T1000 (cell line): ENCODE measurements at places on chromosomes 1 and 21.

GRCh38 chr21:40752125-40752524 is 94.8 kb downstream of the DSCAM start:
- no peak for DNase-seq

DNA sequence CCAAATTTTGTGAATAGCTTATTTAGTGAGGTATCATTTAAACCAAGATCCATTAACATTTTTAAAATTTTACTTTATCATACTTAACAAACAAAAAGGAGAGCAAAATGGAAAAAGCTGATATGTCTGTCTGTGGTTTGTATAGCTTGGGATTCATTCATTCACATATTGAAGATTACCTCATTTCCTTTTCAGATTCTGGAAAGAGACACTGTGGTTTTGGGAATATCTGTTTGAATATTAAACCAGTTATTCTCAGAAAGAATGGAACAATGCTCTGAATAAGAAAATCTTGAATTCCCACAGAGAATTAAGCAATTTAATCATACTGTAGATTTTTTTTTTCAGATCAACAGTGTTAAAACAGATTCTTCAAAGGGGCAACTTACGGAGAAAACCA is 93.8 kb upstream of the PRDX6 start:
- DNase-seq: no peak

DNA sequence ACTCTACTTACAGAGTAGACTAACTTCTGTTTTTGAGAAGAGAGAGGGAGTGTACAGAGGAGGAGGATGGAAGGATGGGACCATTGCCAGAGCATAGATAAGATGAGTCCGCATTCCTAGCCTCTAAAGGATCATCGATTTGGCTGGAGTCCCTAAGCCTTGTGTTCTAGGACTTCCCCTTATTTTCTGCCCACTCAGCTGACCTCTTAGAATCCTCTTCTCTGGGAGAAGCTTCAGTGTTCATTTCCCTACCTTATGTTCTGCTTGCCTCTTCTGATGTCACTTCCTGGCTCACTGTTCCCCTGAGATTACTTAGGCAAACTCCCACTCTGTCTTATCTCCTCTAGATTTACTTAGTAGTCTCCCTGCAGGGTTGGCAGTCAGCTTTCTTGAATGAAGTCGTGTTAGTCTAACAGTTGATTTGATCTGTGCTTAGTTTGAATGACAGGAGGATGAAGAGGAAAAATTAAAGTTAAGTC is 156.7 kb downstream of the SYT2 start:
- no peak for DNase-seq

DNA sequence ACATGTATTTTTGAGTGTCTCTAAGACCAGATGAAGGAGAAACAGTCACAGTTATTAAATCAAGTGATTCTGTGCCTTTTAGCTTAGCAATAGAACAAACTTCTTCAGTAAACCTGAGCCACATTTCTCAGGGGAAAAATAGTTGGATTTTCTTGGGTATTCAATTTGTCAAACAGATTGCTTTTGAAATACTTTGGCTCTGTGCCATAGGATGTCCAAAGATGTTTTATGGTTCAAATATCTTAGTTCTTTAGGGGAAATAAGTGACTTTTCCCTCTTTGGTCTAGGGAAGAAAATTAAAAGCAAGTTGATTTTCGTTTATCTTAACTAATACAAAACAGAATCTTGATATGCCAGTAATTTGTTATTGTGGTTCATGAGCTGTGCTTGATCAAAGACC is 125.9 kb downstream of the ATP5PO start:
- no peak for DNase-seq

- DNase-seq: no peak
Observed at GRCh38 chr1:68119445-68119844, 69.0 kb upstream of the DIRAS3 start.

- DNase-seq: no peak
Observed at GRCh38 chr21:23876925-23877558, 1730.2 kb downstream of the MRPL39 start.

DNA sequence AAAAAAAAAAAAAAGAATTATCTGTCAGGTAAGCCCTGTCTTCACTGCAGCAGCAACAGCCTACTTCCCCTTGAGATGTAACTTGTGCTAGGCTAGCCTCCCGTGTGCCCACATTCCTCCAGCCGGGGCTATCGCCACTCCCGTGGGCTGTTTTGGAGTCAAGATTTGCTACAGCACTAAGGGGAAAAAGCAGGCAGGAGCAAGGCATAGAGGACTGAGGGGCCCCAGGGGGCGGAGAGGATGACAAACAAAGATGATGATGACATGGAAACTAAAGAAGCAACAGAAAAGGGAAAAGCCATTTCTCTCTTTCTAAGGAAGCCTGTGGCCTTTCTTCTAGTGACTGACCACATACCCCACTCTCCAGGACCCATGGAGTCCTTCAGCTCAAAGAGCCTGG is 1.9 kb downstream of the TNFAIP8L2 start:
- DNase-seq: no peak

GRCh38 chr1:94852788-94853187 is 32.6 kb downstream of the SLC44A3 start:
- no peak for DNase-seq

DNA sequence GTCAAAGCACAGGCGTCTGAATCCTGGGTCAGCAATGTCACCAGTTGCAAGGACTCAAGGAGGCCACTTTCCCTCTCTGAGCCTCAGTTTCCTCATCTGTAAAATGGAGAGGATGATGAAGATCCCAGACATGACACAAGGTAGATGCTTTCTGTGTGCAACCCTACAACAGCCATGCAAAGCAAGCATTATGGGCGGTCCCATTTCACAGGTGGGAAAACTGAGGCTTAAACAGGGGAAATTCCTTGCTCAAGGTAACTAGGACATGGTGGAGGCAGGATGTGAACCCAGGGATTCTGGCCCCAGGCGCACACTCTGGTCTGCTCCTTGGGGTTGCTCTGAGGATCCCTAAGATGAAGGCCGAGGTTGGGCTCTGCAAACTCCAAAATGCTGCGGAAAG is 311.0 kb downstream of the PTPRU start:
- DNase-seq: no peak

DNA sequence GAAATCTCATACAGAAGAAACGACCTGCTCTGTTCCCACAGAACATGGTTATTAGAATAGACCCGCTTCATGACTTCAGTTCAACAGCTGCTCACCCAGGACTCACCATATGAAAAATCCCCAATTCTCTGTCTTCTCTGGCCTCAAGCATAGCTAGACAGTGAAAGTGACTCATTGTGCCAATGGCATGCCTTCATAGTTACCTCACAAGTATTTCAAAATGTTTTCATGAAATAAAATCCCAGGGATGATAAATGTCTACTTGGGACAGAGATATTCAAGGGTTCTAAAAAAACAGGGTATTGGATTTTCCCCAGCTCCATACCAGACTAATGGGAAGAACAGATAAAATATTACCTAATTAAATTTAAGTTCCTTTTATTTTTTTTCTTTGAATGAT is 82.3 kb downstream of the NOTCH2 start:
- DNase-seq: peak; percentile 41

DNA sequence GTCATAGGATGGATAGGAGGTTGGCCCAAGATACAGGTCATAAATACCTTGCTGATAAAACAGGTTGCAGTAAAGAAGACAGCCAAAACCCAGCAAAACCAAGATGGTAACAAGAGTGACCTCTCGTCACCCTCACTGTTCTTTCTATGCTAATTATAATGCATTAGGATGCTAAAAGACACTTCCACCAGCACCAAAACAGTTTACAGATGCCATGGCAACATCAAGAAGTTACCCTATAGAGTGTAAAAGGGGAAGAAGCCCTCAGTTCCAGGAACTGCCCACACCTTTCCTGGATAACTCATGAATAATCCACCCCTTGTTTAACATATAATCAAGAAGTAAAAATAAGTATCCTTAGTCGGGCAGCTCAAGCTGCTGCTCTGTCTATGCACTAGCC is 671.9 kb downstream of the PTPRC start:
- DNase-seq: no peak

- peak; percentile 83 for DNase-seq
Observed at GRCh38 chr21:45363921-45364467, 41.0 kb upstream of the COL18A1 start.

DNA sequence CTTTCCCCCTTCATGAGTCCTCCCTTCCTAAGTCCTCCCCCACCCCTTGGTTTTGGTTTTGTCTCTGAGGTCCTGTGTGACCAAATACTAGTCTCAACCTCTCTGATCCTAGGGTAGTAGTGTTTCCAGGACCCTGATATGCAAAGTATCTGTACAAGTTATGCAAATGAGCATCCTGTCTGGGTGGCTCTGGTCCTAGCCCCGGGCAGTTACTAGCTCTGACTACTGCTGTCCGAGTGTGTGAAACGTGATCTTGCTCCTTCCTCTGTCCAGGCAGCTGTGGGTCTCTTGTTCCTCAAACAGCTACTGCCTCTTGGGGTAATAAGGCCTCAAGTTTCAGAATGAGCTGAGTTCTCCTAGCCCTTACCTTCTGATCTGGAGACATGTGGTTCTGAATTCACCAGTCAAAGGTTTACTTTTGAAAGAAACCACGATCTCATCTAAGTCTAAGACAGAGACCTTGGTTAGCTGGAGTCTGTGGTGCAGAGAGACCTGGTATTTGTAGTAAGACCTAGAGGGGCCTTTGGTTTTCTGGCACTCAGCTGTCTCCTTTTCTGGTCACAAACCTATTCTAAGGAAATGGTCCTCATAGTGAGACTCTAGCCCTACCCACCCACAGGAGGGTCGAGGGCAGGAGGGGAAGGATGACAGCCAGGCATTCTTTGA is 31.0 kb upstream of the IL19 start:
- no peak for DNase-seq

DNA sequence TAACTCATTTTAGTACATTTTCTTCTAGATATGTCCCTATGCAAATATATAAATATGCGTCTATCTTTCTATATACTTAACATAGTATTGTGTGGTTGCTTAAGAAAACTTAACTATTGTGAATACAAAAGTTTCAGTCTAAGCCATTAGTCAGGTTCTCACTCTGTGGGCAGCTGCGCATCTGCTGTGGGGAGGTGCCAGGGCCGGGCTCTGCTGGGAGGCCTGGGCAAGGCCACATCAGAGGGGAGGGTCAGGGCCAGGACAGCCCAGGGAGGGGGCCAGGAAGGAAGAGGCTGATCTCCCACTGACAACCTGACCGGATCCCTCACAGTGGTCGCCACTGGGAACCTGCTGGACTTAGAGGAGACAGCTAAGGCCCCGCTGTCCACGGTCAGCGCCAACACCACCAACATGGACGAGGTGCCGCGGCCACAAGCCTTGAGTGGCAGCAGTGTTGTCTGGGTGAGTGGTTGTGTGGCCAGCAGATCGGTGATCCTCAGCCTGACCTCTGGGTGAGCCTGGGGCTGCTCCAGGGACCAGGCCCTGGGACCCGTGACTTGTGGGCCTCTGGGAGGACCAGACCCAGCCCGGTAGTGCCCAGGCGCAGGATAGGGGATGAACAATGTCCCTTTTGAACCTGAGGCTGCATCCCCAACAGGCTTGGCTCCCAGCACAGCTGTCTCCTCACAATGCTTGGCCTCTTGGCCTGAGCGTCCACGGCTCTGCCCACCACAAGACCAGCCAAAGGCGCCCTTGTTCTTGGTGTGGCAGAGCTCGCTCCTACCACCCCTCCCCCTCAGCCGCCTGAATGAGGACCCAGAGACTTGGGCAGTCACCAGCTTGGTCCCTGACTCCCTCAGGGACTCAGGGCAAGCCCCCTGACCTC is 20.2 kb downstream of the LDLRAP1 start:
- DNase-seq: no peak

- DNase-seq: no peak
Observed at GRCh38 chr1:185291159-185291558, 25.9 kb downstream of the IVNS1ABP start.

- DNase-seq: no peak
Observed at GRCh38 chr1:200890818-200891773, 3.6 kb upstream of the INAVA start.

- DNase-seq: no peak
Observed at GRCh38 chr1:228450200-228450599, 33.5 kb upstream of the TRIM17 start.

GRCh38 chr1:41447995-41448770 is 36.3 kb downstream of the EDN2 start:
- peak; percentile 28 for DNase-seq

DNA sequence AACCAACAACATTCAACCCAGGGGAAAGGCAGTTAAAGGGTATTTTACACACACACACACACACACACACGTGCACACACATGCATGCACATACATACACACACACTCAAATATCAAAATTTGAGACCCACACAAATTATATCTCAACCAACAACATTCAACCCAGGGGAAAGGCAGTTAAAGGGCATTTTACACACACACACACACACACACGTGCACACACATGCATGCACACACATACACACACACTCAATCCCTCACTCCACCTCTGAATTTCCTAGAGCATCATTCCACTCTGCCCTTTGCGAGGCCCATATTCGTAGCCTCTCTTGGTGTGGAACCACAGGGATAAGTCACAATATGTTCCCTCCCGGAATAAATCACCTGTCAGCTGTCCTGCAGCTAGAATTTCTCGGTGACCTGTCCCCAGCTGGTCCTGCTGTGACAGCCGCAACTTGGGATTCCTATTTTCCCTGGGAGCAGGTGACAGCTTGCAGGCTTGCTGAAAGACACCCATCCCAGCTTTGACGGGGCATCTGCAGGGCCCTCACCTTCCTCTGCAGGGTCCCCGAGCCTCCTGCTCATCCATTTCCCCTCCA is 122.7 kb downstream of the PSMG1 start:
- no peak for DNase-seq

- peak; percentile 24 for DNase-seq
Observed at GRCh38 chr21:31908106-31909031, 35.5 kb downstream of the HUNK start.

DNA sequence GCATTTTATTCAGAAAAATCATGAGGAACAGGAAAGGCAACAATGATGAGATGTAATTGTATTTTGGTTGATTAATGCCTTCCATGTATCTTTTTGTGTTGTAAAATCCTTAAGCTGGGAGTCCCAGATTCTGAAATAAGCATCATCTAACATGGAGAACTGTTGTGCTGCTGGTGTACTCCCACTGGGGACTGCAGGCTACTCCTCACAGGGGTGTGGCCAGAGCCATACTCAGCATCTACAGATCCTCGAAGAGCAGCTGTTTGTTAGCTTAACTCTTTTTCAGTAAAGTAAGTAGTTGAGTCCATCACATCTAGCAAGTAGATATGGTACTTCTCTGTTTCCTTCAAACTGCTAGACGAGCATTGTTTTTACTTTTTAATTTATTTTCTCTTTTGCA is 358.0 kb downstream of the BRINP3 start:
- DNase-seq: no peak

- DNase-seq: no peak
Observed at GRCh38 chr1:221392453-221392852, 349.4 kb downstream of the DUSP10 start.

GRCh38 chr1:155003766-155004351 is 1.3 kb downstream of the ZBTB7B start:
- no peak for DNase-seq

DNA sequence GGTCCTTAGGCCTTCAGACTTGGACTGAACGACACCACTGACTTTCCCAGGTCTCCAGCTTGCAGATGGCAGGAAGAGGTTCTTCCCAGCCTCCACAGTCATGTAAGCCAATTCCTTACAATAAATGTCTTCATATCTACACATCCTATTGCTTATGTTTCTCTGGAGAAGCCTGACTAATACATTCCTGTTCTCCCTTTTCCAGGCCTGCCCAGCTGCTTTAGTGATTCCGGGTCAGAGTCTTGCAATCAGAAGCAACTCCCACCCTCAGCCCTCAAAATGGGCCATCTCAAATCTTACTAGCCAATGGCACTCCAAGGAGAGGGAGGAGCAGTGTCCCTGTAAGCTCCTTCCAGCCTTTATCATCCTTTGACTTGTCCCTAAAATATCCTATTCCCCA is 16.4 kb upstream of the CPT2 start:
- DNase-seq: no peak
